ENCODE measurements at places on chromosomes 4 and X.

- DNase-seq: no peak
These were observed 286.1 kb downstream of the DCHS2 start for GRCh38 chr4:154205471-154205870.

GRCh38 chr4:152586668-152587067, 50.8 kb upstream of the FBXW7 start:
- no peak for DNase-seq

- no peak for DNase-seq
These were observed 24.3 kb downstream of the TBCK start for GRCh38 chr4:106291678-106292077.

GRCh38 chr4:48698029-48698971, 81.8 kb downstream of the FRYL start:
- DNase-seq: no peak

DNA sequence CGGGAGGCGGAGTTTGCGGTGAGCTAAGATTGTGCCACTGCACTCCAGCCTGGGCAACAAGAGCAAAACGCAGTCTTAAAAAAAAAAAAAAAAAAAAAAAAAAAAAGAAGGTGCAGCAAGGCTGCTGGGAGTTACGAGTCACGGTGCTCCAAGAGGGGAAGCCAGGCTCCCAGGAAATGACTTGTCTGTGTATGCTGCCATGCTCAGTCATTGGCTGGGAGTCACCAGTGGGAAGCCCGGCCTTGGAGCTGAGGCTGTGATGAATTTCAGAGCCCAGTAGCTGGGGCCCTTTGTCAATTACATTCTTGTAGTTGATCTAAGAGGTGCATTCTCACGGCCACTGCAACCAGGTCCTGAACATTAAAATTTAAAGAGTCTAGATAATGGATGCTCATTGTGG, 1105.1 kb upstream of the TENM3 start:
- DNase-seq: no peak

DNA sequence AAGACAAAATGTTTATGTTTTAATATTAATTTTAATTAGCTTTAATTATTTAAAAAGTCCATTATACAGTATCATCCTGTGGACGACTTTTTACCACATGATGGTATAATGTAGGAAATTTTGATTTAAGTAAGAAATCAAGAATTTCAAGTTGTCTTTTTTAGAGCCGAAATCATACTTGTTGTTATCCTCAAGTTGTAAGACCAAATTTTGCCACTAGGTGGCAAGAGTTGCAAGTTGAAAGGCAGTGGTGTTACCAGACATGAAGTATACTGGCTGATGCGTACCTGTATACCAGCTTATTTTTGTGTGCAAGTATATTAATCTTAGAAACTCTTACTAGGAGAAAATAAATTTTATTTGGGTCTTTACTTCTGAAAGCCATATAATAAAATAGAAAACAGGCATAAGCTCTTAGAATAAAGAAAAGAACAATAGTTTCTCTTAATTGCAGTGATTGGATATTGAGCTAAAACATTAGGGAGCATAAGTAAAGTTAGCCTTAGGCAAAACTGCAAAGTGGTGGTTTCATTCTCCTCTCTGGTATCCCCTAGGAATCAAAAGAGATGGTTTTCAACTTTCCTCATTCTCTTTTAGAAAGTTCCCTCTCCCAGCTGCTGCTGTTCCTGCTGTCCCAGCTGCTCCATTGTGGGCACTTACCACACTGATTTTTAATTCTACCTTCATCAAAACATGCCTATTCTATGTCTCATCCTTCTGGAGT, 118.0 kb upstream of the WDFY3 start:
- no peak for DNase-seq

- DNase-seq: no peak
These were observed 242.3 kb upstream of the GPRIN3 start for GRCh38 chr4:89549907-89550306.

GRCh38 chrX:137031039-137031438, 2.8 kb downstream of the GPR101 start:
- DNase-seq: no peak

DNA sequence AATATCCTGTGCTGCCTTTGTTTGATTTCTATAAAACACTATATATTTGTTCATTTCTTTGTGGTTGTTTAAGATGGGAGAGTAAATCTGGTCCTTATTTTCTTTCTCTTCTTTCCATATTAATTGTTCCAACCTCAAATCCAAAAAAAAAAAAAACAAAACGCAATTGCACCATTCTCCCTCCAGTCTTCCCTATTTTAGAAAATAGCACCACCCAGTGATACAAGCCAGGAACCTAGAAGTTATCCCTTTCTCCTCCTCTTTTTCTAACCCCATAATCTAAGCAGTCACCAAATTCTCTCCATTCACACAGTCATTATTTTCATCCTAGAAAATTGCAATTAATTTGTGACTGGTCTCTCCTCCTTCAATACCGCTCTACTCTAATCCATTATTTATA, 107.8 kb downstream of the GABRA3 start:
- DNase-seq: no peak

DNA sequence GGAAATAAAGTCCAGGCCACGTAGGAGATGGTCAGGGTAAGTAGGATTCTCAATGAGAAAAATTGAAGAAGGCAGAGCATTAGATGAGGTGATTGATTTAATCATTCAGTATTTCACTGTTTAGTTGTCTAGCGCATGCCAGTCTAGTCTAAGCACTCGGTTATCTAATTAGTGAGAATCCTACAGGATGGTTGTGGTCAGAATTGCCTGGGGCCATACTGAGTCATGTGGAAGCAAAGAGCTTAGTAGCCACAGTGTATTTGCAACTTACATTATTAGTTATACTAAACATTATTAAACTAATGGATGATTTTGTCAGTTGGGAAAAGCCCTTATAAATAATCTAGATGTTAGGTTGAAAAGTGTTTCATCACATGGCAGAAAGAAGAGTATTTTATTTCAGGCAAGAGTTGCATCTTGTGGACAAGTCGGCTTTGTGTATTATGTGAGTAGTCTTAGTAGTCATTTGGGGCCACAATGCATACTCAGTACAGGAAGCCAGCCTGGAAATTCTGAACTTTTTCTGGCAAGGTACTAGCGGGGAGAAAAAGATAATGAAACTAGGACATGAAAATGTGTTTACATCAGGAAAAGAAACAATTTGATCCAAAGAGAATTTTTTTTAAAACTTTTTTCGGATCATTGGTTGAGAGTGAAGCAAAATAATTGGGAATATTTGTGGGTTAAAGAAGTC, 31.9 kb downstream of the CPEB2 start:
- no peak for DNase-seq

DNA sequence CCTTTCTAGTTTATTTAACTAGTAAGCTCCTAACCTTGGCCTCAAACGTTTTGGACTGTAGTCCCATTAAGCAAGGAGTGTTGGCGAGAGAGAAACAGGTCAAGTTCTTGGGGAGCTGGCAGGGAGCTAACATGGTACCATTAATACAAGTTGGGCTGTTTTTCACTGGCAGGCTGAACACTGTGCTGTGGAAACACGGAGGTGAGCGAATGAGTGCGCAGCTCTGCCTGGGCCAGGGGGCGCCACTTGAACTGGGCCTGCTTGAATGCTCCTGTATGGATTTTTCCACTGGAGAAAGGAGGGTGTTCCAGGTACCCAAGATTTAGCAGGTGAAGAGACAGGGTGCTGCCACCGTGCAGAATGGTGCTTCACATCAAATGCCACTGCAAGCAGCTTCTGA, 7.4 kb upstream of the SMS start:
- no peak for DNase-seq

GRCh38 chrX:136189222-136189621, 41.9 kb downstream of the FHL1 start:
- no peak for DNase-seq

GRCh38 chr4:165537028-165537648, 158.3 kb downstream of the CPE start:
- DNase-seq: no peak

- no peak for DNase-seq
These were observed 216.1 kb upstream of the PSAPL1 start for GRCh38 chr4:7650606-7651385.

- no peak for DNase-seq
These were observed 15.6 kb downstream of the EDNRA start for GRCh38 chr4:147496500-147496899.

DNA sequence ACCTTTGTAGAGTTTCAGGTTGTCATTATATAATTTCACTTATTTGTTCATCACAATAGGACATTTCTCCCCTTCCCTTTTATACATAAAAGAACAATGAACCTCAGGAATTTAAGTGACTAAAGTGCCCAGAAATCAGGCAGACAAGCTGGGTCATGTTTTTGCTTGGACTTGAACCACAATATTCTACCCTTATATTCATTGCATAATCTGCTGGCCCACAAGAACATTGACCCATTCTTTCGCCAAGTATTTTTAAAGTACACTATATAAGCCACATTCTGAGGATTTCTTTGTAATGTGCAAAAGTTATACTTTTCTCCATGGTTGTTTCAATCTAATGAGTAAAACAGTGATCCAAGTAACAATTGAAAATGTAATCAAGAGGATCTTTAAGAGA, 637.5 kb upstream of the SLIT2 start:
- no peak for DNase-seq

GRCh38 chr4:139847602-139848001, 182.0 kb downstream of the MGST2 start:
- DNase-seq: no peak

- no peak for DNase-seq
These were observed 1440.9 kb upstream of the ADGRL3 start for GRCh38 chr4:59759082-59759825.

- no peak for DNase-seq
These were observed 505.7 kb downstream of the ZNF674 start for GRCh38 chrX:46039526-46039925.

DNA sequence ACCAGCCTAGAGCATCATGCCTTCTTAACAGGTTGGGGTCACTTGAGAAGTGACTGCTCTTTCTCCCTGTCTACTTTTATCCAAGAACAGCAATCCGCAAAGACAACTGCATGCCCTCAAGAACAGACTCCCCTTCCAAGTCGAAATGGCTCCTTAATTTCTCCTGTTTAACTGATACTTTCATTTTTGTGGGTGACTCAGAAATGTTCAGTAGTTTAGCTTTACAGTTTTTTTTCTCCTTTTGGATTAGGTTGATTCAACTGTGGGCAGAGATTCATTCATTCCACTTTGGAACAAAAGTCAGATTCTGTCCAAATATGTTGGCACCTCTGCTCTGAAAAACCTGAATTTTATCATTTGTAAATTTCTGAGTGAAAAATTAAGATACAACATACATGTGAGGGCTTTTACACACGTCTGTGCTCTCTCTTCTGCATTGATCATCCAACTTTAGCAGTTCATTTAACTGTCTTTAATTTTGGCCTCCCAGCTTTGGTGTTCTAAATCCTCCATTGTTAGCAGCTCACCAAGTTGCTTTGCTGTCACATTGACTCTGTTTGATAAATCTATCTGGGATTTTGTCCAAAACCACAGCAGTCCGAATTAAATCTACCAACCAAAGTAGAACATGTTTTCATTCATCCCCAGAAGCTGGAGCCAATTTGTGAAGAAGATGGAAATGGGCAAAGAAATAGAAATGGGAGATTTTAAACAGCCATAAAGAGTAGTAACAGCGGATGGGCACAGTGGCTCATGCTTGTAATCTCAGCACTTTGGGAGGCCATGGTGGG, 50.0 kb downstream of the HOPX start:
- no peak for DNase-seq

DNA sequence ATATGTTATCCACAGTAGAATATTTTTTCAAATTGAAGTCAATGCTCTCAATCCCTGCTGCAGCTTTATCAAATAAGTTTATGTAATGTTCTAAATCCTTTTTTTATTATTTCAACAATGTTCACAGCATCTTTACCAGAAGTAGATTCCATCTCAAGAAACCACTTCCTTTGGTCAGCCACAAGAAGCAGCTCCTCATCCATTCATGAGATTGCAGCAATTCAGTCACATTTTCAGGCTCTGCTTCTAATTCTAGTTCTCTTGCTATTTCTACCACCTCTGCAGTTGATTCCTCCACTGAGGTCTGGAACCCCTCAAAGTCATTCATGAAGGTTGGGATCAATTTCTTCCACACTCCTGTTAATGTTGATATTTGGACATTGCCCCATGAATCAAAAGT, 2301.3 kb upstream of the TENM3 start:
- DNase-seq: no peak

GRCh38 chr4:105490523-105490922, 16.7 kb upstream of the PPA2 start:
- DNase-seq: no peak

- no peak for DNase-seq
These were observed 144.6 kb downstream of the KIT start for GRCh38 chr4:54802336-54802735.

- DNase-seq: no peak
These were observed 160.7 kb upstream of the LDB2 start for GRCh38 chr4:17058916-17059741.

GRCh38 chr4:182729516-182729915, 187.7 kb downstream of the DCTD start:
- DNase-seq: no peak

DNA sequence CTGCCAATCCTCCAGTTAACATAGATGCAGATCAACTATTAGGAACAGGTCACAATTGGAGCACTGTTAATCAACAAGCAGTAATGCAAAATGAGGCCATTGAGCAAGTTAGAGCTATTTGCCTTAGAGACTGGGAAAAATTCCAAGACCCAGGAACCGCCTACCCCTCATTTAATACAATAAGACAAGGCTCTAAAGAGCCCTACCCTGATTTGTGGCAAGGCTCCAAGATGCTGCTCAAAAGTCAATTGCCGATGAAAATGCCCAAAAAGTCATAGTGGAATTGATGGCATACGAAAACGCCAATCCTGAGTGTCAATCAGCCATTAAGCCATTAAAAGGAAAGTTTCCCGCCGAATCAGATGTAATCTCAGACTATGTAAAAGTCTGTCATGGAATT, 20.5 kb upstream of the TRIM61 start:
- DNase-seq: peak; percentile 8

GRCh38 chrX:143435916-143436315, 81.4 kb downstream of the SPANXN3 start:
- DNase-seq: no peak

GRCh38 chr4:130185123-130185522, 1089.2 kb downstream of the C4orf33 start:
- DNase-seq: no peak

DNA sequence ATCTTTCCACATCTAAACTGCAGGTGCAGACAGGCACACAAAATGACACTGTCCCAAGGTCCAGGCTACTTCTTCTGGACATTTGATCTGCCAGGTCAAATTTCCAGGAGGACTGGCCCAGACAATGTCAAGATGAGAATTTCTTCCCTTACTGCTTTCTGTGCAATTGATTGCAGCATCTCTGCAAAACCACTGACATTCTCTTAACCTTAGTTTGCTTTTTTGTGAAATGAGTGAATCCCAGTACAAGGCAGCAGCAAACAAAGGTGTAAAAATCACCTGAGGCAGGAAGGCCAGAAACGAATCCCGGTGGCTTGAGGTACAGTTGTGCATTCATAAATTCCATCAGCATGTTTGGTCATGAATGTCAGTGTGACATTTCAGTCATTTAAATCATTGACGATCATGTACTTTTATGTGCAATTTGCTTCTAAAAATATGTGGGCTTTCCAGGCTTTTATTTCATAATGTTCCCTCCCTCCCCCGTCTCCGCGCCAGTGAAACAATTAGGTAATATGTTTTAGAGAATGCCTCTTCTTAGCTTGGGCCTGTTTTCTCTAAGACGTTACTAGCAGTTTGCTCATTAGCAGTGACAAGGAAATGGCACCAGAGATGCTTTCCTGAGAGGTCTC, 39.1 kb downstream of the NHS start:
- DNase-seq: no peak

GRCh38 chr4:83028976-83029375, 6.0 kb upstream of the COPS4 start:
- DNase-seq: no peak

- no peak for DNase-seq
These were observed 4.8 kb downstream of the FMR1 start for GRCh38 chrX:147916375-147916968.

All from hypothalamus (tissue), 51 donors.